ENCODE measurements at places on chromosomes 3 and 15.

DNA sequence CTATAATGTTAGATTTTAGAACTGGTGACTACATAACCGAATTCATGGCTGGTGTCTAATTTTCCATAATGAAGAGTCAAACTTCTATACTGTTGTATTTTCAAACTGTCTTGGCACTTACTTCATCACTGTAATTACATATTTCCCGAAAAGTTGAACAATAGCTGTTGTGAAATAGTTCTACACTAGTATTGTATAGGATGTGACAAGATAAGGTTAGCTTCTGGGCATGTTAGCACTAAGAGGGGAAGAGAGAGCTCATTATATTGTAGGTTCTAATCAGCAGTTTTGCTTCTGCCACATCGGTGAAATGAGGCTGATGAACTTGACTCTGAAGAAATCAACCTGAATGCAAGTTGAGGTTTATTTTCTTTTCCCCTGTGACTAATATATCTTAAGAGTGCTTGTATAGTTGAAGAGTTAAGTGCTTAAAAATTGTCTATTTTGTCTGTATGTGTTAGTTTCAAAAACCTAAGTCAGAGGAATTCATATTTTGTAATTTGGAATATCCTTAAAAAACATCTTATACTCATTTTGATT lies 8.9 kb downstream of the GYG1 start:
- no peak for DNase-seq

DNA sequence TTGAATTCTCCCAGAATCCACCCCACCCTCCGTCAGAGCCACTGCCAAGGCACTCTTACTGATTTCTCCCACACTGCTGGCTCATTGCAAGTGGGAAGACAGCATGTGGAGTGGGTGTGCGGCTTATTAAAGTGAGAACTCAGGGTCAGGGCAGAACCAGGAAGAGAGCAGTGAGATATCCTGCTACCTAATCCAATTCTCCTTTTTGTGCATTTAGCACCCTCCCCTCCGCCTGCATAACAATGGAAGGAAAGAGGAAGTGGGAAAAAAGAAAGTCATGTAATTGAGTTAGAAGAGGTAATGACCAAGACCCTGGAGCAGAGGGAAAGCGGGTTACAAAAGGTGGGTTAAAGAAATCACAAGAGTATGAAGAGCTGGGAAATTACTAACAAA lies 27.8 kb upstream of the PIK3CB start:
- DNase-seq, result peak; percentile 62

DNA sequence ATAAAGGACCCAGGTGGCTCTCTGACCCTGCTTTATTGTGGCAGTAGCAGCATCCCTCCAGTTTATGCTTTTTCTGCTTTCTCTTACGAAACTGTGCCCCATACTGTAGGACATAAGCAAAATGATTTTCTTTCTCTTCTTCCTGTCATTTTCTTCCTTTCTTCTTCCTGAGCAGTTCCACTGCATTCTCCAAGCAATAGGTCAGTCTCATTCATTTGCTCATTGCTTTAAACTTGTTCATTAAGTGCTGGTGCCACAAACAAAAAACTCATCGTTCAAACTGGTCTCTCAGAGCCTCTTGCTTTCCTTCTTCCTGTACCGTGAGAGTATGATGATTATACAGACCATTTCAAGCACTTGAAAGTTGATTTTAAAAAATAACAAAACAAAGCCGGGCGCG lies 66.8 kb downstream of the PDE8A start:
- no peak for DNase-seq

- DNase-seq, result no peak
Observed at GRCh38 chr3:52679811-52680210, 5.9 kb downstream of the PBRM1 start.

DNA sequence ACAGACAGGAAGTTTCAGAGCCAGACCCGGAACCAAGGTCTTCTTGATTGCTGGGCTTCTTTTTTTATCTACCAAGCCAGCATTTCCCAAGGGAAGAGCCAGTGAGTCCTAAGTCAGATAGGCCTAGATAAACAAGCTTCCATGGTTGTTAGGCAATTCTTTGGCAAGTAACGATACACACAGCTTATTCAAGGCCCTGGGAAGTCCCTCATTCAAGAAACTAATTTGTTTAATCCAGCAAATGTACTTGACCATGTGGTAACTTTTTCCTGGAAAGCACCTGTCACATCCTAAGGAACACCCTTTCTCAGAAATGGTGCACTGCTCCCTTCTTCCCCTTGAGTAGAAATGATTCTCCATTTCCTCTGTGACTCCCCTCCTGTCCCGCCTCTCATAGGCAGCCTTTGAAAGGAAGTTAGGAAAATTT lies 209.9 kb downstream of the ITPR1 start:
- DNase-seq, result no peak

Data from ELF-1 (cell line).